ENCODE measurements at places on chromosomes 3 and 15.

GRCh38 chr3:59714066-59714465 is 664.2 kb upstream of the CFAP20DC start:
- DNase-seq: no peak

DNA sequence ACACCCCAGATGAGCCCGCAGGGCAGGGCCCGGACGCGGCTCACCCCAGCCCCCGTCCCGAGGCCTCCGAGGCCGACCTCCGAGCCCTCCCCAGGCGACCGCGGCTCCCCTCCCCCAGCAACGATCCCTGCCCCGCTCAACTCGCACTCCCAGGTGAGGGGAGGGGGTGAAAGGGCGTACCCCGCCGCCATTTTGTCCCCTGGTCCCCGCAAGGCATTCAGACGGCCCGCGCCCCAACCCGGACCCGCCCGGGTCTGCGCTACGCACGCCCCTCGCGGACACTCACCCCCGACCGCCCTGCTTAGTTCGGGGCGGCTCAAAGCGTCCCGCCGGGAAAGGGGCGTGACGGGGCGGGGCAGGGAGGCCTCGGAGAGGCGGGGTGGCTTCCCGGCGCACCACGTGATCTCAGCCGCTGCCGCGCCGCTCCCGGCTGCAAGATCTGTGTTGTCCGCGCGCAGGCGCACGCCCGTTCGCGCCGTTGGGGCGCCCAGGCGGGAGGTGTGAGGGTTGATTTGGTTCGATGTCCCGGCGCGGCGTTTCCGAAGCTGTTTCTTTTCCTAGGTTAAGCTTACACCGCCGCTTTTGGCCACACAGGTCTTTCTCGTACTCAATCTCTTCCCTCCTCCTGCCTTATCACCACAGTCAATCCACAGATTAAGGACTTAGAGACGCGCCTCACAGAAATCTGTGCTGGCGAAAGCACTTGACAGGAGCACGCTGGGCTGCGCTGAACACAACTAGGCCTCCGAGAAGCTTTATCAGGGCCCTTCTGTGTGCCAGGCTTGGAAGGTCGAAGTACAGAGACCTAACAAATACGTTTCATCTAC is at the start of gene SCAPER:
SCAPER (minus strand) TSS at position 328 of the 827 bp plus-strand sequence. CDS start 21,523 bp downstream, outside the sequence.
- peak; percentile 89 for DNase-seq

DNA sequence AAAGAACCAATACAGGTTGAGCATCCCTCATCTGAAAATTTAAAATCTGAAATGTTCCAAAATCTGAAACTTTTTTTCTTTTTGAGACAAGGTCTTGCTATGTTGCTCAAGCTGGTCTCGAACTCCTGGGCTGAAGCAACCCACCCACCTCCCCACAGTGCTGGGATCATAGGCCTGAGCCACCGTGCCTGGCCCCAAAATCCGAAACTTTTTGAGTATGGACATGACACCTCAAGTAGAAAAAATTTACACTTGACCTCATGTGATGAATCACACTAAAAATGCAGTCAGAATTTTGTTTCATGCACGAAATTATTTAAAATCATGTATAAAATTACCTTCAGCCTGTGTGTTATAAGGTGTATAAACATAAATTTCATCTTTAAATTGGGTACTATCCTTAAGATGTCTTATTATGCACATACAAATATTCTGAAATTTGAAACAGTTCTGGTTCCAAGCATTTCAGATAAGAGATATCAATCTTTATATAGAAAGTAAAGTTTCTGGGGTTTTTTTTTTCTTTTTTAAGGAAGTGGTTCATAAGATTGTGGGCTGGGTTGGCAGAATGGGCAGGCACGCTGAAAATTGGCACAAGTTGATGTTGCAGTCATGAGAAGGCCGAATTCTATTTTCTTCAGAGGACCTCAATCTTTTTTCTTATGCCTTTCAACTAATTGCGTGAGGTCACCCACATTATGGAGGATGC is 72.5 kb downstream of the SPRED1 start:
- DNase-seq: no peak

DNA sequence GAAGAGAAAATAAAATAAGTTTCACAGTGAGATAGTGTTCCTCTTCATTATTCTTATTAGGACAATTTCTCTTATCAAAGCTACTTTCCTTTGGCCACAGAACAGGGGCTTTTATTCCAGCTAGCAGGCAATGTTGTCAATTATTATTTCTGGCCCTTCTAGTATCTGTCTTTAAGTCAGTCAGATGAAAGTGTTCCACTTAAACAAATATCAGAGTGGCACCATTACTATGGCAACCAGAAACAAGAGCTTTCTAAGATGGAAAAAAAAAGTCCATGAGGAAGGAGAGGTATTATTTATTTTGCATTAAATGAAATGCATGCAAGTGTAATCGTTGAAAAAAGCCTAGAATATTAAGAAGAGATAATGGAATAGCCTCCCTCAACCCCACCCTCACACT is 426.4 kb downstream of the TUSC7 start:
- no peak for DNase-seq

DNA sequence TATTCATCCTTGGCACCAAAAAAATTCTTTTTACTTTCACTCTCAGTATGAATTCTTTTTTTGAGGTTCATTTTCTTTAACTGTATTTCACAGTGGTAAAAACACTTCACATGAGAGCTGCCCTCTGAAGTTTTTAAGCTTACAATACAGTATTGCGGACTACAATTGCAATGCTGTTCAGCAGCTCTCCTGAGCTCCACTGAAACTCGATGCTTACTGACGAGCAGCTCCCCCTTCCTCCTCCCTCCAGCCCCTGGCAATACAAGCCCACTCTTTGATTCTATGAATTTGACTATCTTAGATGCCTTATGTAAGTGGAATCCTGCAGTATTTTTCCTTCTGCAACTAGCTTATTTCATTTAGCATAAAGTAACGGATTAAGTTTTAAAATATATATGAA is 183.4 kb downstream of the ADAMTS17 start:
- no peak for DNase-seq

DNA sequence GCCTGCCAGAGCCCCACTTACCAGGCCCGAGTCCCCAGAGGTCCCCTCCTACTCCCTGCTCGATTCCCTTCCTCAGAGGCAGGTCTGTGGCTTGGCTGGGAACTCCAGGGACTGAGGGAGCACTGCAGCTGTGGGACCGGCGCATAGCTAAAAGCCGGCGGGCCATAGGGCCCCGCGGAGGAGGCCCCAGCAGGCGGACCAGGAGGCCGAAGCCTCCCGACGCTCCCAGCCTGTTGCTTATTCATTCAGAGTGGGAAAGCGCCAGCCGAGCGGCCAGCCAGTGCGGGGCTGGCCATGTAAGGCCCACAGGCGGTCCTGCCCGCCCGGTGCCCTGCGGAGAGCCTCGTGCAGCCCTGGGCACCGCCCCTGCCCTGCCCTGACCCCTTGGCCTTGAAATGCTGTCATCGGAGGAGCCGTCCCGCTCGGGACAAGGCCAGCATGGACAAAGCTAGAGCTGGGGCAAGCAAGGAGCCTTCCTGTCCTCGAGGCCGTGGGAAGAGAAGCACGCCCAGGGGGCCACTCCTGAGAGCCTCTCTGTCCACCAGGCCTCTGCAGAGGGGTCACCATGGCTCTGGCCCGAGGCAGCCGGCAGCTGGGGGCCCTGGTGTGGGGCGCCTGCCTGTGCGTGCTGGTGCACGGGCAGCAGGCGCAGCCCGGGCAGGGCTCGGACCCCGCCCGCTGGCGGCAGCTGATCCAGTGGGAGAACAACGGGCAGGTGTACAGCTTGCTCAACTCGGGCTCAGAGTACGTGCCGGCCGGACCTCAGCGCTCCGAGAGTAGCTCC is at the start of gene LOXL1:
LOXL1 (plus strand) TSS at position 244 of the 784 bp plus-strand sequence; CDS start at position 566, 322 bp downstream.
- DNase-seq: no peak

- DNase-seq: no peak
Observed at GRCh38 chr15:96333131-96334016, 2.9 kb downstream of the NR2F2 start.

DNA sequence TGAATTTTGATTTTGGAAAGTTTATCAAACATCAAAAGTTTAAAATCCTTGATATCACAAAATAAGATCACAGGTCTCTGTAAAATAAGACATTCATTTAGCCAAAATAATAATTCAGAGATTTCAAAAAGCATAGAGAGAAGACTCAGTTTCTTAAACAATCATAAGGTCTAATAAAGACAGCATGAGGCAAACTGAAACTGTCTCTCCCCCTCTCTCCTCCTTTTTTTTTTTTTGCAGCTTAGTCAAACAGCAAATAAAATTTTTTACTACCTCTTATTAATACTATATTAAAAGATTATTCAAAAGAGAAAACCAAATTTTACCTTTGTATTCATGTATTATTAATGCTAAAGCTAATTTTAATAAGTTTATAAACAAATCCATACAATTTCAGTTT is 57.4 kb downstream of the OSTN start:
- DNase-seq: no peak

- no peak for DNase-seq
Observed at GRCh38 chr15:84761607-84762131, 13.3 kb downstream of the ZNF592 start.

DNA sequence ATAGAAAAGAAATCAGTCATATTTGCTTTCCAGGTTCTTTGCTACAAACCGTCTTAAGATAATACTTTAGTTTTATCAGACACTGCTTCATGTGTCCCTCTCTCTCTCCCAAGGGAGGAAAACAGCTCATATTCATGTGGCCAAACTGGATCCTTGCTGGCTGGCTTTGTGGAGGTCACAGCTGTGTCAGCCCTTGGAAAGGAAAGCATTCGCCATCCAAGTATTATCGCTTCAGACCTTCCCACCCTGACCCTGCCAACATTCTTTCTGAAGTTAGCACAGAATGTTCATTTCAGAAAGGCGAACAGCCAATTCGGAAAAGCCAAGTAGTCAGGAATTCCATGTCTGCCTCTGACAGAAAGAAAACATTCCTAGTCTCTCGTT is 213.6 kb downstream of the FEZF2 start:
- no peak for DNase-seq

DNA sequence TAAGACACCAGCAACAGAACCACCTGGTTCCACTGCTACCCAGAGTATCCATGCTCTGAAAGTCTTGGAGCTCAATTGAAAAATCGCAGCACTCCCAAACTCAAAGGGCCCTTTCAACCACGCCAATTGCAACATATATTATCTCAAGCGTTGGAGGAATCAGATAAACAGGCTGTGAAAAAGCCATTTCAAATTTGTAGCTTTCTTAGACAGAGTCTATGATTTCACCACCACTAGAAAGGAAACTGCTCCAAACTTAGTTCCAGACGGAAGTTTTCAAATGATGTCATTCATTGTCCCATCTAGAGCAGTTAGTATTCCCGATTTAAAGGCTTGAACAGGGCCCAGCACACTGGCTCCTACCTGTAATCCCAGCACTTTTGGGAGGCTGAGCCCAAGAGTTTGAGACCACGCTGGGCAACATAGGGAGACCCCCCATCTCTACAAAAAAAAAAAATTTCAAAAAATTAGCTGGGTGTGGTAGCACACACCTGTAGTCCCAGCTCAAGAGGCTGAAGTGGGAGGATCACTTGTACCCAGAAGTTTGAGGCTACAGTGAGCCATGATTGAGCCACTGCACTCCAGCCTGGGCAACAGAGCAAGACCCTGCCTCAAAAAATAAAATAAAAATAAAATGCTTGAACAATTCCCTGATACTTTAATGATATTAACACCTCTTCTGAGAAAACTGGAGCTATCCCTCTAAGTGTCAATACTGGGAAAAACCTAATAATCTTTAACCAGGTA is 16.8 kb downstream of the TNIK start:
- DNase-seq: no peak

GRCh38 chr3:66405701-66406091 is 95.1 kb downstream of the LRIG1 start:
- no peak for DNase-seq

DNA sequence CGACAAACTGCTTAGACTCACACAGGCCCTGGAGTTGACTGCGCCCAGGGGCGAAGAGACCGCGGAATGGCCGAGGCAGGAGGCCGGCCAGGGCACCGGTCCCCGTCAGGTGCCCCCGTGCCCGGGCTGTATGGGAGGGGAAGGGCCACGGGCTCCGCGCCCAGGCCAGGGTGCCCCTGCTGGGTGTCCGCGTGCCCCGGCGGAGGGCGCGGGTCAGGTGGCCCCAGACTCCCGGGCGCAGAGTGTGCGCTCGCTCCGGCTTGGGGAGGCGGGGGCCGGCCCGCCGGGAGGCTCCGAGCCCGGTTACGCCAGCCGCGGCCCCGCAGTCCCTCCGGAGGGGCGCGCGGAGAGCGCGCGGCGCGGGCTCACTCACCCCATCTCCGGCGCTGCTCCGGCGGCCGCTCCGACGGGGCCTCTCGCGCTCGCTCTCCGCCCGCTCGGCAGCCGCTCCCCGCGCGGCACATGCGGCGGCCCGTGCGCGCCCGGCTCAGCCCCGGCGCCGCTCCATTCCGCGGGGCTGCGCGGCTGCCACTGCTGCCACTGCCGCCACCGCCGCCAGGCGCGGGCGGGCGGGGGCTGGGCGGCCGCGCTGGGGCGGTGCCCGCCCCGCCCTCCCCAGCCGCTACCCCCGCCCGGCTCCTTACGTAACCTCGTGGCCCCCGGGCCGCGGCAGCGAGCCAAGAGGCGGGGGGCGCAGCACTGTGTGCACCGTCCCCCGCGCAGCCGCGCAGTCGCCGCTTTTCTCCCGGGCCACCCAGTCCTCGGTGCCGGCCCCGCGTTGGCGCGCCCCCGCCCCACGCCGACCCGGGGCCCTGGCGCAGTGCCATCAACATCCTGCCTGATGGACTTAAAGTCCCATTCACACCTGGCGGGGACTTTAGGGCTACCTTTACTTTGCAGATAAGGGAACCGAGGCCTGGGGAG is at the start of gene HOMER2:
HOMER2 (minus strand) TSS at position 563 of the 924 bp plus-strand sequence; CDS start at position 378, 185 bp downstream.
- DNase-seq: peak; percentile 20

- DNase-seq: no peak
Observed at GRCh38 chr3:6805236-6805635, 55.7 kb upstream of the GRM7 start.

DNA sequence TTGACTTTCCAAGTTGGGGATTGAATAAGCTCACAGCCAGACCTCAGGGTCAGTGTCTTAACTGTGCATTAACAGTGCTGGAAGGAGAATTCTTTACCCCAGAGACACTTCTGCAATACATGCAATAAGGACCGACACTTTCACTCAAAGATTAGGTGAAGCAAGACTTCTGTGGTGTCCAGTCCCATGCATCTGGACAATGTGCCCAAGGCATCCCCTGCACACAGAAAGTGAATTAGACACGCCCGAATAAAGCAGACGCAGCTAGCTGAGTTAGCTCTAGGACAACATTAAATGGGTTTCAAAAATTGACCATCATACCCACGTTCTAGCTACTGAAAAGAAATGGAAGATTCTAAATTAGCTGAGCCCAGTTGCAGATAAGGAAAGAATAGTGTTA is 223.9 kb upstream of the NR2F2 start:
- no peak for DNase-seq

GRCh38 chr15:78255421-78256043 is 8.8 kb upstream of the DNAJA4 start:
- no peak for DNase-seq

DNA sequence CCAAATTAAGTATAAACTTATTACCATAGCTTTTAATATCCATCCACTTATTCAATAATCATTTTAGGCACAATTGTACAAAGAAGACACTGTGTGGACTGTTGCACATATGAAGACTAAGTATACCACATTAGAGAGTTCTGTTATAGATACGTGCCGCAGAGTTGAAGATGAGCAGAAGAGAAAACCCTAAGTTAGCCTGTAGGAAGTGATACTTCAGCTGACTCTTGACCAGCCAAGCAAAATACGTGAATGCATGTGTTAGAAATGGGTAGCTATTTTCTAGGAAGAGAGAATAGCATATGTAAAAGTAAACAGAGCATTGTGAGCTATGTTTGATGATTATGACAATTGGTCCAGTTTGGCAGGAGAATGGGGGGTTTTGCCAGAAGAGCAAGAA is 272.0 kb upstream of the ATP11B start:
- no peak for DNase-seq

All from C1 segment of cervical spinal cord (tissue), 14 donors.